ENCODE measurements at places on chromosomes 2 and 18.

DNA sequence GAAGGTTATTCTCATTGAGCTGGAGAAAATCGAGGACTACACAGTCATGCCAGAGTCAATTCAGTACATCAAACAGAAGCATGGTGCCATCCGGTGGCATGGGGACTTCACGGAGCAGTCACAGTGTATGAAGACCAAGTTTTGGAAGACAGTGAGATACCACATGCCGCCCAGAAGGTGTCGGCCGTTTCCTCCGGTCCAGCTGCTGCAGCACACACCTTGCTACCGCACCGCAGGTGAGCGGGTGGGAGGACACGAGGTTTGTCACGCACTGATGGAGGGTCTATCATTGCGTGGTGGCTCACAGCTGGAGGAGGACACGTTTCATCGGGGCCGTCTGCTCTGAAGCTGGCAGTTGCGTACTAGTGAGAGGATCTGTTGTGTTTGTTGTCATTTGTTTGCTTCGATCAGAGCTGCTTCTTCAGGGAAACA, 48.2 kb downstream of the IL1RL2 start:
- DNase-seq: peak; percentile 20

DNA sequence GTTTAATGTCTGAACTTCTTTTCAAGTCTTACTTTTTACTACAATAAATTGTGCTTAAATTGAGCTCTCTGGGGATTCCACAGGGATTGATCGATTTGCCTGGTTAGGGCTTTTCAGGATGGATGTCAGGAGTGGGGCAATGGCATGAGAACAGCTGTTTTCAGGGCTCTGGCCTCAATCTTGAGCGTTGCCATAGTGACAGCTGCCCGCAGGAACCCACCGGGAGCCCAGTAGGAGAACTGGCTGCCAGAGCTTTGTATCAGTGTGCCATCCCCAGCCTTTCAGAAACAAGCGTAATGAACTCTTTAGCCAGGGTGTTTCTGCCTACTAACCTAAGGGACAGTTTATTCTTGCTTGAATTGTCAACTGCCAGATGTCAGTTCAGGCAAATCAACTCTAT, 93.5 kb downstream of the GALNT3 start:
- no peak for DNase-seq

DNA sequence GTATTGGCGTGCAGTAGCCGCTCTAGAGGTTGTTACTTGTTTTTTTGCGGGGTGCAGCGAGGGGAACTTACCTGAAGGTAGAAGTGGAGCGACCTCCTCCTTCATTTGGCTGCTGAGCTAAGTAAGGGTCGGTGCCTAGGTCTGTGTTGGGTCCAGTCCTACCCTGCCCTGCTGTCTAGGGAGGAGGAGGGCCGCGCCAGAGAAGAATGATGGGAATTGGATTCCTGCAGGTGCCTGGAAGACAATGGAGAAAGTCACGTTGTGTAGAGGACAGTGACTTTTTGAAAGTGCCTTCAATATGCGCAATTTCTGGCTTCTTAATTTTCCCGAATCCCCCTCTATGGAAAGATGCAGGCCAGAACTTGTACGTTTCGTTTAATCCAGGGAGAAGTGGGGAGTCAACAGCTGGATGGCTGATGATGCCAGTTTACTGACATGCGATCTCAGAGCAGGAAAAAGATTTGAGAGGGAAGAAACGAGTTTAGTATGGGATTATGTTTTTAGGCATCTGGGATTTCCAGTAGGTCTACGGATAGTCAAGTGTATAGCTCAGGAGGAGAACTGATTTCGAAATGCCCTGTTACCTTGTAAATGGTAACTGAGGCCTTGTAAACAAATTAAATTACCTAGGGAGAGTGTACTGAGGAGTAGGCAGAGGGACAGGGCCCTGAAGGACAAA, 653 bp downstream of the MRPS9 start:
- DNase-seq: peak; percentile 2

DNA sequence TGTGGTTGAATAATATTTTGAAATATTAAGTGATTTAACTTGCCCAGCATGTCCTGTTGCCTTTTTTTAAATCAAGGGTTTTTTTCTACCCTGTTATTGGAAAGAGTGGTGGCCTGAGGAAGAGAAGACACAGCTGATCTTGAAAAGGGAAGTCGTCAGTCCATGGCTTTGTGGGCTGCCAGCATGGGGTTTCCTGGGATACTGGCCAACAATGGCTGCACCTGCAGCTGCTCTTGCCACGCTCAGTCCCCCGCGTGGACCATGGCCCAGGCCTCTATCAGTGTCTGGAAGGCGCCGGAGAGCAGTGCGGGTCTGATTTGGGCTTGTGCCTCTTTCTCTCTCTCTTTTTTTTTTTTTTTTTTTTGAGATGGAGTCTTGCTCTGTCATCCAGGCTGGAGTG, 99.3 kb downstream of the ASB1 start:
- DNase-seq: no peak

DNA sequence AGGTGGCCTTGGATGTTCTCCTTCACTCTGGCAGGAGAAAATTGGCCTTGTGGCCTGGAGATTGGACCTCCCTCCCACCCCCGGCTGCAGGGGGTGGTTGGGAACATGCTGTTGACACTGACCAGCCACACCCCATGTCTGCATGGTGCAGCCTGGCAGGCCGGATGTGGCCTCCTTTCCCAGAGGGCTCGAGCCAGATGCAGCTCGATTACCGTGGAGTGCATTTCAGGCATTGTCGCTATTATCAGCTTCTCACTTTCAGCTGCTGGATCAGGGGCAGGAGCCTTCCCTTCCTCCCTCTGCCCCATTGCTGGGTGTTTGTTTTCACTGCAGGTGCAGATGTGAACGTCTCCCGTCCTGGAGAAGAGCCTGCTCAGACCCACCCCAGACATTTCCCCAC, 211.0 kb upstream of the SIX2 start:
- no peak for DNase-seq
